GM23248 (cell line): ENCODE measurements at places on chromosomes 16 and 17.
A peak's percentile ranks its signal among the peaks of the same experiment; 100 is the strongest.

DNA sequence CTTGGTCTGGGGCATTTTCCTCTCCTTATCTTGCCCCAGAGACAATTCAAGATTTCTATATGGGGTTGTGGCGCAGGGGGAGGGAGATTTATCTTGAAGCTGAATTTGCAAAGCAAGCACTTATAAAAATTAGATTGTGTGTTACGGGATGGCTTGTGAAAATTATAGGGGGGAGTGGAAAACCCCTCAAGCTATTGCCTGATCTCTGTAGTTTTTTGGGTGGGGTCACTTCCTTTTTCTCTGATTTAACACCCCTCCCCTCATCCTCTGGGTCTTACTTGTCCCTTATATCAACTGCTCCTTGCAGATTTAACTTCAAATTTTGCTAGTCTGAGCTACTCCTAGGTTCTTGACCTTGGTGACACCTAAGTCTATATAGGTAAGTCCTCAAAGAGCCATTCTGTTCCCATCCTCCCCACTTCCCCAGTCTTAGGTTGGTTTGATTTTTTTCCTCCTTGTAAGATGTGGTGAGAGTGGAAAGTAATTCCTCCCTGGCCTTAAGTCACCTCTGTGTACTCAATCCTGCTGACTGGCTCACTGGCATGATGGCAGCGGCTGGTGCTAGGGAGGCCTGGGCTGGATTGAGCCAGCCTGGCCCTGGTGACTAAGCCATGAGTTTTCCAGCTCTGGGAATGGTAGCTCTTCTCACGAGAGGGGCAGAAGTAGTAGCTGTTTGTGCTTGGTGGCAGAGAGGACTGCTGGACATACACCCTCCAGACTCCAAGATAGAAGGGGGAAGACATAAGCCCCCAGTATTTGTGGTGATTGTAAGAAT, 2.3 kb downstream of the ARL4D start:
- DNase-seq, result peak; percentile 98

GRCh38 chr17:79372470-79373238, 238.2 kb downstream of the RBFOX3 start:
- no peak for DNase-seq

- no peak for DNase-seq
These were observed 760.5 kb upstream of the SOX9 start for GRCh38 chr17:71360301-71360700.

- DNase-seq, result peak; percentile 73
These were observed 55.4 kb downstream of the TNRC6C start for GRCh38 chr17:78013683-78014467.

GRCh38 chr17:68424861-68425260, 32.4 kb downstream of the WIPI1 start:
- no peak for DNase-seq

DNA sequence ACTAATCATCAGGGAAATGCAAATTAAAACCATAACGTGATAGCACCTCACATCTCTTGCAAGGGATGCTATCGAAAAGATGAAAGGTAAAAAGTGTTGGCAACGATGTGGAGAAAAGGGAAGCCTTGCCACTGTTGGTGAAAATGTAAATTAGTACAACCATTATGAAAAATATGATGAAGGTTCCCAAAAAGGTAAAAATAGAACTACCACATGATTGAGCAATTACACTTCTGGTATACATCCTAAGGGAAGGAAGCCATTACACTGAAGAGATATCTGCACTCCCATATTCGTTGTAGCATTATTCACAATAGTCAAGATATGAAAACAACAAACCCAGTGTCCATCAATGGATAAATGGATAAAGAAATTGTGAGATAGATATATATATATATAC, 21.5 kb downstream of the ABCA10 start:
- no peak for DNase-seq

- peak; percentile 21 for DNase-seq
These were observed 87.6 kb downstream of the USP31 start for GRCh38 chr16:23061669-23062068.

- no peak for DNase-seq
These were observed 329.7 kb downstream of the HS3ST3B1 start for GRCh38 chr17:14630621-14631020.

GRCh38 chr16:67825119-67825518, 17.0 kb upstream of the THAP11 start:
- no peak for DNase-seq

GRCh38 chr16:1654505-1655268, 23.4 kb upstream of the JPT2 start:
- no peak for DNase-seq

- no peak for DNase-seq
These were observed 51.6 kb downstream of the TEX14 start for GRCh38 chr17:58640202-58640601.

GRCh38 chr16:53982631-53983042, 278.7 kb downstream of the FTO start:
- DNase-seq, result no peak

DNA sequence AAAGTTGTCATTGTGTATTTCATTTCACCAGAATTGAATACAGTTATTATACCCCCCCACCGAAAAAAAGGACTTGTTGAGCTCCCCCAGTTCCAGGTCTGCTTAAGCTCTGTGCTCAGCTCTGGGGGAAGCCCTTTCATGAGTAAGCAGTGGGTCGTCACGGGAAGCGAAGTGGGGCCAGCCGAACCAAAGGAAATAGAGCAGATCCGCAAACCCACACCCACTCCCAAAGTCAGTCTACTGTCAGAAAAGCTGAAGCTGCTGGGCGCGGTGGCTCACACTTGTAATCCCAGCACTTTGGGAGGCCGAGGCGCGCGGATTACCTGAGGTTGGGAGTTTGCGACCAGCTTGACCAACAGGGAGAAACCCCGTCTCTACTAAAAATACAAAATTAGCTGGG, 50.1 kb downstream of the PECAM1 start:
- no peak for DNase-seq

DNA sequence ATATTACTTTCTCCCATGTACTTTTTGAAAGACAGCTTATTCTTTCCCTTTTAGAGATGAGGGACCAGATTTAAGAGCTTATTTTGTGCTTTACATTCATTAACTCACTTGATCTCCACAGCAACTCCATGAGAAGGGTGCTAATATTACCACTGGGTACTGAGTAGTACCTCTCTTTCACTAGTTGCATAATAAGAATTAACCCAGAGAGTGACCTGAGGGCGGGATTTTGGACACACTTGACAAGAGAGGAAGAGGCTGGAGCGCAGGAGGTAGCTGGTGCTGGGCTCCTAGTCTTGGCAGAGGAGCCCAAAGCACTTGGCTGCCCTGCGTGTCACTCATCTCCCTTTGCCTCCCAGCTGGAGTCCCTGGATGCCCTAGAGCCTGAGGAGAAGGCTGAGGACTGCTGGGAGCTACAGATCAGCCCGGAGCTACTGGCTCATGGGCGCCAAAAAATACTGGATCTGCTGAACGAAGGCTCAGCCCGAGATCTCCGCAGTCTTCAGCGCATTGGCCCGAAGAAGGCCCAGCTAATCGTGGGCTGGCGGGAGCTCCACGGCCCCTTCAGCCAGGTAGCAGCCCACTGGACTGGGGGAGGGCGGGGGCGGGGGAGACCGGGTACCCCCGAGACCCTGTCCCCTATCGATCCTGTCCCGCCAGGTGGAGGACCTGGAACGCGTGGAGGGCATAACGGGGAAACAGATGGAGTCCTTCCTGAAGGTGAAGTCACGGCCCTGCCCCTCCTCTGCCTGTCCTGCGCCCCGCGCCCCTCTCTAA, 1.7 kb upstream of the MAZ start:
- peak; percentile 71 for DNase-seq

DNA sequence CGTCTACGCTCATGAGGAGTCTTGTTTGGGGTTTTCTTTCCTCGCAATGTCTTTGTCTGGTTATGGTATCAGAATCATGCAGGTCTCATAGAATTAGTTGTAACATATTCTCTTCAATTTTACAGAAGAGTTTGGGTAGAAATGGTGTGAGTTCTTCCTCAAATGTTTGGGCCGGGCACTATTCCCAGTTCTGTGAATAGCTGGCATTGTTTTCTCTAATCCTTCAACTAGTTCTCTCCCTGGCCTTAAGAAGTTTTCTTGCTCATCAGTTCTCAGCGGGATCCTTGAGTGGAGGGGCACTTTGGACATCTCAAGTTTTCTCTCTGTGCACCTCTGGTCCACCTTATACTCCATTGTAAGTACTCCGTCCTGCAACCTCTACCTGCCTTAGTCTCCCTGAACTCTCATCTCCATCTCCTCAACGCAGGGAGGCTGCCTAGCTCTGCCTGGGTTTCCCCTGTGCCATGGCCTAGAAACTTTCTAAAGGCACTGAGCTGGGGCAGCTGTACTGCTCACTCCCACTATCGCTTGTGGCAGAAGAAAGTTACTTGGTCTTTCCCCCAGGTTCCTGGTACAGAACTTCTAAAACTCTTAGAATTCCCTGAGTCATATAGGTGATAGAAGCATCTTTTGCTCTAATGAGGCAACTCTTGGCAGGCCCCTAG, 16.9 kb downstream of the NSMCE1 start:
- DNase-seq, result no peak

DNA sequence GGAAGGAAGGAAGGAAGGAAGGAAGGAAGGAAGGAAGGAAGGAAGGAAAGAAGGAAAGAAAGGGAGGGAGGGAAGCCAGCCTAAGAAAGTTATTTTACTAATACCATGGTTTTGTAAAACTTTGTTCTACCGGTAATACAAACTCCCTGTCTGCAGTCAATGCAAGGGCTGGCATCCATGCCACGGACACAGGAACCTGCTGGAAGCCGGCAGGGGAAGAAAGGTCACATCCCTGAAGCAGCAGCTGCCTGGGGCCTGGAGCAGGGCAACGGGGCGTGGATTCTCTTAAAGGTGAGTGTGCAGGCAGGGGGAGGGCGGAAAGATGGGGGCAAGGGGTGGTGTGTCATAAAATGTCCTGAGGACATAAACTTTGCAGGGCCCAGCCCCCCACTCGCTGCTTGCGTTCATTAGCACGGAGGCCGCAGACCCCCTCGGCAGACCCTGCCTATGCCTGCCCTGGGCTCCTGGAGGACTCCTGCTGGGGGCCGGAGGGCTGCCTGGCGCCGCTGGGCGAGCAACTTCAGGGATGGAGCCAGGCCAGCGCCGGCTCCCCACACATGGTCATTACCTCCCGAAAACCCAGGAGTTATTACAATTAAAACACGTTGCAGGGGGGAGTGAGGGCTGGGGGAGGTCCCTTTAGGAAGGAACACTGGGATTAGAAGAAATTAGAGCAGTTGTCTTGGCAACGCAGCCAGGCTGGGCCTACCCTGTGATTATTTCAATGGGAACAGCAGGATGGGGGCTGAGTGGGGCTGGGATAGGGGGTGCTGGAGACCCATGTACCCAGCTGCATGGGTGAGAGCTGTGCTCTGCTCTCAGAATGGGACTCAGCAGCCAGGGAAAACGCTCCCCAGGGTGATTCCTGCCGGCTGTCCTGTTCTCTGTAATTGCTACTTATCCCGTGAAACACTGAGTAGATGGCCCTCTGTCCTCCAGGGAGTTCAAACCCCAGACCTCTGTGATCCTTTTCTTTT, 257.9 kb downstream of the SOX9 start:
- no peak for DNase-seq

- DNase-seq, result no peak
These were observed 144.4 kb downstream of the HAPSTR1 start for GRCh38 chr16:9235867-9236266.

DNA sequence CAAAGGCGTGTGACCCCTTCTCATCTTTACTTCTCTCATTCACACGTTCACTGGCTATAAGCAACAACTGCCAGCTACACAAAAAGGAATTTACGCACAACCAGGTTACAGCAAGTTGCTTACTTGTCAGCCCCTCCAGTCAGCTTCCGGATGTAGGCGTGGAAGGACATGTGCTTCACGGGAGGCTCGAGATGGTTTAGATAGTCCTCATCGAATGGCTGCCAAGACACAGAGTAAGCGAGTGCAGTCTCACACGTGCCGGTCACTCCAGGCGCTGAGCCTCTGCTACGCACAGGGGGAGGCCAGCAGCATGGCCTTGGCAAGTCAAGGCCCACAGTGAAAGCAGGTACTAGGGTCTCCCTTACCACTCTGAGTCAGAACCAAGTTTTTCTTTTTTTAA, 28.3 kb downstream of the NPLOC4 start:
- DNase-seq, result no peak

GRCh38 chr17:10741416-10742135, 11.8 kb upstream of the TMEM220 start:
- no peak for DNase-seq

DNA sequence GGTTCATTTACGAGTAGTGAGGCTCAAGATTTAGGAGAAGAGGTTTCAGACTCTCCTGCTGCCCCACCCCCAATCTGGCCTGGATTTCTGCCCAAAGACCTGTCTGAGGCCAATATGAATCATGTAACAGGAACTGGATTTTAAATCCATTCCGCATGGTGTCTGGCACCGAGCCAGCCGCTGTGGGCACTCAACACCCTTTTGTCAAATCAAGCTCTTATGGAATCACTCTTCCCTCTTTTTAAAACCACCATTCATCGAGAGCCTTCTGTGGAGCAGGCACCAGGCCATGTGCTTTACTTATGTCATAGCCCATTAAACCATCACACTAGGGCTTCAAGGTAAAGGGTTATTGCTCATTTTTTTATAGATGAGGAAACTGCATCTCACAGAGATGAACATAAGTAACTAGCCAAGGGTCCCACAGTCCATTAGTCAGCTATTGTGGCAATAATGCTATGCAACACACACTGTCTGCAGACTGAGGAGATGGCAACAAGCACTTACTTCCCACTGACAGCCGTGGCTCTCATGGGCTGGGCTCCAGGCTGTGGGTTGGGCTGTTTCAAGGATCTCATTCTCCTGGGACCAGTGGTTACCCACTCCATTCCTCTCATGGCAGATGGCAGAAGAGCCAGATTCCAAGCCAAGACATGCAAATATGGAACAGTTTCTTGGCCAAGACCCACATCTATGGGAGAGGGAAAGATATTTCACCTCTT, 93.6 kb downstream of the WSCD1 start:
- no peak for DNase-seq

GRCh38 chr17:33848433-33848832, 406.7 kb upstream of the CCL2 start:
- no peak for DNase-seq

- DNase-seq, result peak; percentile 51
These were observed 20.4 kb downstream of the CEP295NL start for GRCh38 chr17:78882540-78883088.

DNA sequence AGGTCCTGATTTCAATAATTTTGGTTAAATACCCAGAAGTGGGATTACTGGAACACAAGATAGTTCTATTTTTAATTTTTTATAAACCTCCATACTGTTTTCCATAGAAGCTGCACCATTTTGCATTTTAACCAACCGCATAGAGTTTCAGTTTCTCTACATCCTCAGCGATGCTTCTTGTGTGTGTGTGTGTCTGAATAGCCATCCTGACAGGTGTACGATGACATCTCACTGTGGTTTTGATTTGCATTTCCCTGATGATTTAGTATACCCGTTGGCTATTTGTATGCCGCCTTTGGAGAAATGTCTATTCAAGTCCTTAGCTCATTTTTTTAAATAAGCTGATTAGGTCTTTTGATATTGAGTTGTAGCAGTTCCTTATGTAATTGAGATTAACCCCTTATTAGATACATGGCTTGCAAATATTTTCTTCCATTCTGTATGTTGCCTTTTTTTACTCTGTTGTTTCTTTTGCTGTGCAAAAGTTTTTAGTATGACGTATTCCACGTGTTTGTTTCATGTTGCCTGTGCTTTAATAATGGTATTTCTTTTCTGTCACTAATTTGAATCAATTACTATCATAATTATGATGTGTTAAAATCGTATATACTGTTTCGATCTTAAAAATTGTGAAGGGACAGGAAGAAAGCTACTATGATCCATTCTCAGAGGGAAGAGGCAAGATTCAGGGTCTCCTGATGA, 227.2 kb upstream of the MON1B start:
- DNase-seq, result no peak
